ENCODE measurements at places on chromosomes 1 and 21. TPM values are rescaled to one million over a fixed set of nuclear protein-coding genes. Genes with fewer than 3 reads are reported as not detected.

The TSPAN1 gene
- total RNA-seq: not detected

GRCh38 chr1:219120624-219121544 lies 52.8 kb upstream of the LYPLAL1 start:
- peak overlapping the region; percentile 76 for H3K27ac ChIP-seq
- no peak overlapping the region for H3K4me3 ChIP-seq
- no peak for DNase-seq
- no peaks in the 10 kb centered on the region for H3K4me1 ChIP-seq
- no peaks in the 10 kb centered on the region for H3K27me3 ChIP-seq
- H3K36me3 ChIP-seq: no peaks in the 10 kb centered on the region

The PLA2G2C gene
- not detected for total RNA-seq

- no peaks in the 10 kb centered on the region for H3K27me3 ChIP-seq
- H3K4me1 ChIP-seq: peaks cover 9% of the 10 kb centered on the region
- no peak overlapping the region for H3K4me3 ChIP-seq
Observed at GRCh38 chr1:182080955-182081582, 19.6 kb upstream of the ZNF648 start.

- peaks cover 10% of the 10 kb centered on the region for H3K36me3 ChIP-seq
- no peak for DNase-seq
- no peaks in the 10 kb centered on the region for H3K27me3 ChIP-seq
- no peak overlapping the region for H3K4me3 ChIP-seq
Observed at GRCh38 chr1:8398086-8398485, 80.2 kb downstream of the SLC45A1 start.

- H3K4me3 ChIP-seq: no peak overlapping the region
- no peak overlapping the region for H3K27ac ChIP-seq
- no peak for DNase-seq
- peaks cover 24% of the 10 kb centered on the region for H3K27me3 ChIP-seq
- H3K4me1 ChIP-seq: no peaks in the 10 kb centered on the region
Observed at GRCh38 chr1:65769636-65770035, 23.1 kb upstream of the PDE4B start.

DNA sequence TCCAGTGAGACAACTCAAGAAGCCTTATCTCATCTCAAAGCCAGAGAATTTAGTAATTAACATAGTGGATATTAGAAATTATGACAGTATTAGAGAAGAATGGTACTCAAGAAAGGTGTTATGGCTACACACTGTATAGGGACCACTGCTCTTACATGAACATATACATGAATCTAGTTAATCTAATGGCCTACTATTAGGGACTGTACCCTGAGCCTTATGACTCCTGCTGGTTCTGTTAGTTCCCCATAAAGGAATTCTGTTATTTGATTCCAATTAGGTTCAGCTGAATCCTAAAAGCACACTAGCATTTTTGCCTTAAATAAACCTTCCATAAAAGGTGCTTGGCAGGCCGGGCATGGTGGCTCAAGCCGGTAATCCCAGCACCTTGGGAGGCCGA lies 39.7 kb downstream of the EGLN1 start:
- no peaks in the 10 kb centered on the region for H3K36me3 ChIP-seq
- H3K27ac ChIP-seq: no peak overlapping the region
- H3K27me3 ChIP-seq: no peaks in the 10 kb centered on the region
